H7 (cell line): ENCODE measurements at places on chromosomes 7 and 10. TPM values are rescaled to one million over a fixed set of nuclear protein-coding genes. Genes with fewer than 3 reads are reported as not detected.

DNA sequence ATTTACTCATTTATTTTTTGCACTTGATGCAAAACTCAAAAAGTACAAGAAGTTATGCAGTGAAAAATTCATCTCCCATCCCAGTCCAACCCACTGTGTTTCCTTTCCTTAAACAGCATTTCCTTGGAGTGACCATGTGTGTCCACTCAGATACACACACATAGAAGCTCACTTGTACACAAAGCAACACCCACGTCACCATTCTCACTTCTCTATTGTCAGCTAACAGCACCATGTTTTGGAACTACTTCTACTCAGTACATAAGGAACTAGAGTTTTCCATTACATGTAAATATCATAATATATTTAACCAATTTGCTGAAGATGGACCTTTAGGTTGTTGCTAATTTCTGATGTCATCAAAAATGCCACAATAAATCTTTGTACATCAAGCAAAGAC, 167.6 kb downstream of the GRID1 start:
- no peak for DNase-seq

DNA sequence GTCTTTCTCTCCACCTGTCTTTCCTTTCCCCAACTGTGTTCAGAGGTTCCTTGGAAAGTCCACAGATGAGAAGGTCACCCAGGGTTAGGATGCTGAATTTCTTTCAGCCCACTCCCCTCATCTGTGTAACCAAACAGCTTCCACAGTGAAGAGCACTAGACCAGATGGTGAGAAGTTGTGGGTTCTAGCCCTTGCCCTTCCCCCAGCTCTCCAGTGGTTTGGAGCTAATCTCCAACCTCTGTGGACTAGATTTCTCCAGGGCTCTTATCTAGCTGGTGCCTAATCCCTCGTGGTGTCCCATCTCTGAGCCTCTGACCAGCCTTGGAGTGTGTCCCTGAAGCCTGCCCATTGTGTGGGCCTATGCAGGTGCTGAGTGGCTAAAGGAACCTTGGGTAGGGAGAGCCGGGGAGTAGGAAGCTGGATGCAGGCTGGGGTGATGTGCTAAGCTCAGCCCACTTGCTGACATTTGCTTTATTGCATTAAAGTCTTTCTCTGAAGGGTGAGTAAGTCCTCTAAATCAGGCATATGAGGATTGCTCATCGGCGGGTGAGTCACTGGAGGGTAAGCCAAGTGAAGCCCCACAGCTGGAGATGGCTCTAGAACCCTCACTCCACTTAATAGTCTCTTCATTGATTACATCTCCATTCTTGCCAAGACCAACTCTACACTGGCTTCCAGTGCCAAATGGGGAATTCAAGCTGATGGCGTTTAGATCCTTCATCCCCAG, 14.9 kb downstream of the DUSP5 start:
- DNase-seq: no peak

DNA sequence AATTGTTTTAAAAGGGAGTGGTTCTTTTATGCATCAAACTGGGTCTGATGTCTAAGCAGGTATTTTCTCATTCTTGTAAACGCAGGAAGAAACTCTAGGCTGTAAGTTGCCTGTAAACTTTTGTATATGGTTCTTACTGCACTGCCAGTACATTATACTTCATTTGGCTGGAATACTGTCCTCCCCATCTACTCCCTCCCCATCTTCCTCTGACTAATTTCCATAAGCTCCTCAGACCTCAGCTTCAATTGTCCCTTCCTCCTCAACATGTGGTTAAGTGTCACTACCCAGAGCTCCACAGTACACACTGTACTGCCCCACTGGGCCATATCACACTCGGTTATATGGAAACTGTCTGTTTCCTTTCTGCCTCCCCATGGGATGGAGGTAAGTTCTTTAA, 161.4 kb upstream of the MDFIC start:
- DNase-seq: no peak

DNA sequence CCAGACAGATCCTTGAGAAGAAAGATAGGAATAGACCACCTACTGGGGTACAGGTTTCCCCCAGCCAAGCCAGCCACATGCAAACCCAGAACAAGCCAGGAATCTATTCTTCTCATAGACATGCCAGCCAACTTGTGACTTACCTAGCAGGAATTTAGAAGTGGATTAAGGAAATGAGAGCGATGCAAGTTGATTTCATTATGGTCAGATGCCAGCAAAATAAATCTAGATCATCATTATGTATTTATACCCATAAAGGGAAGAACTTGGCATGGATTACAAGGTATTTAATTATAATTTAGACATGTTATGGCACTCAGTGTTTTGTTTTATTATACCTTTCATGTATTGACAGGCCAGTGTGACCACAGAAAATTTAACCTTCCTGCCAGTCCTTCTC, 32.8 kb downstream of the SLC35G1 start:
- DNase-seq: no peak

DNA sequence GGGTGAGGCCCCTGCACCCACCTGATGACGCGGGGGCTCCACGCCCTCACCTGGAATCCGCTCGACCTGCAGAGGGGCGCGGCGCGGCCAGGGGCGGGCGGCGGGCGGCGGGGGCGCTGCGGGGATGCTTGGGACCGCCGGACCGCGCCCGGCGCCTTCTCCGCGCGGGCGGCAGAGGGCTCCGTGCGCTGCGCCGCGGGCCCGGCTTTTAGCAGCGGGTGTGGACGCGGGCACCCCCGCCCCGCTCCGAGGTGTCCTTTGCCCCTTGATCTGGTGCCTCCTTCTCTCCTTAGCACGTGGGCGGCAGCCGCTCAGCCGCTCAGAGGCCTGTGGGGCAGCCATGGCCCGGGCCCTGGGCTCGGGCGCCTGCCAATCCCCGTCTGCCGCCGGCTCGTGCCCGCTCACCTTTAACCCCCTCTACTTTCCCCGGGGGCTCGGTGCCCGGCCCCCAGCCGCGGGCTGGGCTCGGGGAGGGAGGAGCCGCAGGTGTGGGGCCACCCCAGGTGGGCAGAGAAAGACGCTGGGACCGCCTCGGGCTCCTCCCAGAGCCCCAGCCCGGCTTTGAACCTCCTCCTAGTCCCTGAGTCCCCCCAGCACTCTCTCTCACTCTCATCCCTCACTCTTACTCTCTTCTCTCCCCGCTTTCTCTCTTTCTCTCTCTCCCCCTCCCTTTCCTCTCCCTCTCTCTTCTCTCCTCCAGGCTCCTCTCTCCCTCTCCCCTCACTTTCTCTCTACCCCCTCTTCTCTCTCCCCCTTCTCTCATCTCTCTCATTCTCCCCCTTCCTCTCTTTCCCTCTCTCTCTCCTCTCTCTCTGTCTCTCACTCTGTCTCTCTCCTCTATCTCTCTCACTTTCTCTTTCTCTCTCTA, 19.7 kb upstream of the VPS37D start:
- peak; percentile 89 for DNase-seq

DNA sequence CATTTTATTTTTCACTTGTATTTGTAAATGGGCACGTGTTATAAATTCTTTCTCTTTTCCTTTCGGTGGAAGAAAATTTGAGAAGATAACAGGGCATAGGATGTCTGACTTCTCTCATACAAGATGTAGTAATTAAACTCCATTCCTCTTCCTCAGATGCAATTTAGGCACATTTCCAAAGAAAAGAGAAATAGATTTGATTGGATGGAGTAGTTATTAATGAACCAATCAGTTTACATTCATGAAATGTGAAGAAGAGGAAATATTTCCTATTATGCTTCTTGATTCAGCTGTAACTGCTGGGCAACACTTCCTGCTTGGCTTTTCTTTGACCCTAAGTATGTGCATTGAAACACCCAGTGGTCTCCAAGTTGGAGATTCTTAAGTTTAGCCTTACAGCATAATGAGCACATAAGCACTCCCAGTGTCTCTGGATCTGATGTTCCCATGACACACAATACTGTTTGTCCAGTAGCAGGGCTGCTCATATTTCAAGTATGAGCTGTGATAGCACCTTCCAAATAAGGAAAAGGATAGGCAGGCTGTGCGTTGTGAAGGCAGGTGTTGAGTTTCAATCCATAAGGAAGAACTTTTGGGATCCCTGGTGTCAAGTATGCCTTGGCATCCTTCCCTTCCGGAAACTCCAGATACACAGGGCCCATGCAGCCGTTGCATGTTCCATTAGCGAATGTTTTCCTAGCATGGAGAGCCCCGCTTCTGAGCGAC, 33.4 kb upstream of the COBL start:
- no peak for DNase-seq

Gene ITIH2
- total RNA-seq: not detected in 2 replicates

Gene ASZ1
- not detected in 2 replicates for total RNA-seq

Gene AASS
- 28.0 and 37.6 TPM in 2 replicates for total RNA-seq

Gene HECW1
- total RNA-seq: 4.2 and 4.3 TPM in 2 replicates
